ENCODE measurements at places on chromosomes 7 and 10.
A peak's percentile ranks its signal among the peaks of the same experiment; 100 is the strongest.

DNA sequence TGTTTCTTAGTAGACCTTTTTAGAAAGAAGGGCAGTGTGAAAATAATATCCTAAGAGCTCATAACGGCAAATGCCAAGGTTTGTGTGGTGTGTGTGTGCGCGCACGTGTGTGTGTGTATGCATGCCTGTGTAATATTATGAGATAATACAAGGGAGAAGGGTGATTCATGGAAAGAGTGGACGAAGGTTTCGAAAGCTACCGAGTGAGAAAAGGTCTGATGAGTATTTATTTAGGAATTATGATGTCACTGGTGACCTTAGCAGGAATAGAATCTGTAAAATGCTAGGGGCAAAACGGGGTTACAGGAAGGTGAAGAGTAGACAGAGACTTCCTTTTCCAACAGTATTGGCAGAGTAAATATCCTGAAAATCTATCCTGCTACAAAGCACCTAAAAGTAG, 107.3 kb downstream of the AHR start:
- peak; percentile 6 for DNase-seq

GRCh38 chr10:96290368-96291133, 13.7 kb upstream of the DNTT start:
- no peak for DNase-seq

DNA sequence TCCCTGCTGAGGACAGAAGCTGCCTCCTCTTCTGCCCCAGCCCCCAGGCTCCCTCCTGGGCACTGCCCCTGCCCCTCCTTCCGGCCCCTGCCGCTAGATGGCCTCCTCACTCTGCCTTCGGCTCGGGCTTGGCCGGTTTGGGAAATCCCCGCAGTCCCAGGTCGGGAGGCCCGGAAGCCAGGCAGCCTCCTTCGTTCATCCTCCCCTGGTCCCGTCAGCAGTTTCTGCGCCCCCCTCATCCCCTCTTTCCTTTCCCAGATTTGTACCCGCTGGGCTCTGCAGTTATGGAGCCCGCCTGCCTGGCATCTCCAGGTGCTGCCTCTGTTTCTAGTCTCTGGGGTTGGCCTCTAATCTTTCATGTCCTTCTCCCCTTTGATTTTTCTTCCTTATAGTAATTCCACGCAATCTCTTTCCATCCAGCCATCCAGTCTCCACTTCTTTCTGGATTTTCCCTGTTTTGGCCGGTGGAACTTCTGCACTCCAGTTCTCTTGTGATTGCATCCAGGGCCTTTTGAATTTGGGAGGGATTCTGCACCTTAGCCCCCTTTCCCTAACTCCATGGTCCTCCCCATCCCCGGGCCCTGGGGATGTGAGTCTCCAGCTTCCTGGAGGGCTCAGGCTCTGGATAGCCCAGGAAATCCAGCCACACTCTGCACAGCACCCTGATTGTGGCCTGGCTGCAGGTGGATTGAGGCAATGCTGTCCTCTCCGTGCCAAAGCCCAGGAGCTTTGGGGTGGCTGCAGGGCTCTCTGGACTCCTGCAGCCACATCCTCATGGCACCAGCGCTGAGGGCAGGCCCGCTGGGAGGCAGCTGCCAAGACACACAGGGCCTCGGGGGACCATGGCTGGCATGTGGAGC, 3.3 kb upstream of the SHH start:
- peak; percentile 95 for DNase-seq

GRCh38 chr10:18178854-18179483, 38.7 kb downstream of the CACNB2 start:
- DNase-seq: no peak

DNA sequence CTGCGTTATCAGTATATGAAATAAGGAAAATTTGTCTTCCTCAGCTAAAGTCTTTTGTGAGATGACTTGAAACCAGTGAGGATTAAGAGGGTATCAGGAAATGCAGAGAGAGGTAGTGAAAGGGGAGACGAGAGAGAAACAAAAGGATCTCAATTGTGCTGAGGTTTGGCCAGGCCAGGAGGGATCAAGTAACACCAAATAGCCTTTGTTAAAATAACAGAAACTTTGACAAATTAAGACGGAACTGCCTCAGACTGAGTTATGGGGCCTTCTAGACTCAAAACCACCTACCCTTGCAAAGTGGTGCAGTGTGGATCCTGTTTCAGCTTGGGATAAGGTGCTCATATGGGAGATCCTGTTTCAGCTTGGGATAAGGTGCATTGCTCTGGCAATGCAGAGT, 263.1 kb downstream of the CREB5 start:
- DNase-seq: no peak

DNA sequence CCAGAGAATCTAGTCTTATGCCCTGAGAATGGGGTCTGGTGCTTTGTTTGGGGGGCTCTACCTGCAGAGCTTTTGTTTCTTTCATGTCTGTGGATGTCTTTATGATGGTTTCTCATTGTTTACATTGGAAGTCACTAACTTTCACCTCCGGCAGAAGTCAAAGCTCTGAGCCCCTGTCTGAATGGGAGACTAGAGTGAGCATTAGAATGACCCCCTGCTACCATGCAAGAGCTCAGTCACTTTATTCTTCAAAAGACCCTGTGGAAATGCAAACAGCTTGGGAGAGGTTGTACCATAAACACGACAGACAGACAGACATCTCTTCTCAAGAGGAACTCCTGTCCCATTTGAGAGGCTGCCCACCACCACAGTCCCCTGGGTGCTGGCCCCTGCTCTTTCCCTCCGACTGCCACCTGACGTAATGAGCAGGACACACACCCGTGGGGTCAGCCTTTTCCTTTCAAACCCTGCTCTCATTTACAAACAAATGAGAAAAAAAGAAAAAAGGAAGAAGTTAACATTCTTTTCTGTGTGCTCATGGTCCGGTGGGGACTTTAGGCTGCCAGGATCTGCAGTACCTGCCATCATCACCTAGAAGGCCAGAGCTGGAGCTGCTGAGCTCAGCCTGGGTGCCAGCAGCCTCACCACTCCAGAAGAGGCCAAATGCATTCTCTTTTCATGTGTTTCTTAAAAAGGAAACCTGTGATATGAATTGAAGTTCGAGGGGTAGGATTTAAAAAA, 91.6 kb downstream of the FZD1 start:
- no peak for DNase-seq

- DNase-seq: no peak
Measured at GRCh38 chr10:122123186-122123585, 134.2 kb downstream of the TACC2 start.

- no peak for DNase-seq
Measured at GRCh38 chr10:48682265-48682664, 2.4 kb upstream of the WDFY4 start.

GRCh38 chr10:123666318-123667236, at the start of gene GPR26:
TSS of gene GPR26 (plus strand) at chr10:123666355. CDS start at chr10:123666408, 53 bp downstream.
- DNase-seq: no peak

- DNase-seq: no peak
Measured at GRCh38 chr10:102646610-102647442, 2.5 kb downstream of the TRIM8 start.

DNA sequence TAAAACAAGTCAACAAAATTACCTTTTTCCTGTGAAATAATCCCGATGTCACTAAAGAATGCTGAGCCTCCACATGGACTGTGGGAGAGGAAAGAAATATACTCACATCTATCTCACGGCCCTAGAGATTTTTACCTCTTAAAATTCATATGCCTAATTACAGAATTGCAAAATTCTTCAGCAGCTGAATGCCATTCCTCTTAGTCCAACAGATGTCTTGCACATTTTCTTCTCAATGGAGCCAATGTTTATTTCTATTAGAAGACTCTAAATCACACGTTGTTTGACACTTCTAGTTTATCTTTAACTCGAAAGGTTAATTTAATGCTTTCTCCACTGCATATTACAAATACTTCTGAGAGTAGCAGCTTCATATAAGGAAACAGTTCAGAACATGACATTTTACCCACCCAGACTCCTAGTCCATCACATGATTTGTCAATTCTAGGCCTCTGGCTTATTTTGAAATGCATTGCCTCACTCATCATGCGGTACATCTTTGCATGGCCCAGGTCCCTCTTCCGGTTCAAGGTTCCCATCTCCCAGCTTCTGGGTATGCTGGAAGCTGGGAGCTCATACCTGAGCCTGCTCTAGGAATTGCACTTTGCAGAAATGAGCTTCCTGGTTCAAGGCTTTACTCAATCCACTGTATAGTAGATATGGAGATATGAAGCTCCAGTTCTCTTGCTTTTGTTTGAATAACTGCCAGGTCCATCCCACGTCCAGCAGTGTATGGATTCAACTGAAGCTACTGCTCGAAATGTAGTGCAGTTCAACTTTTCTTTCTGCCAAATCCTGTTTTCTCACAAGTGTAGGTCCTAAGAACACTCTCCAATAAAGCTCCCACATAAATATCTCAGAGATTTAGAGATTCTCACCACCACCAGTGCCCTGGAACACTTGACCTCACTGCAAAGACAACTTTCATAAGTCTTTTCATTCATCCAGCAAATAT, 306.2 kb downstream of the GPR37 start:
- DNase-seq: peak; percentile 22

GRCh38 chr10:70122742-70123141, 9.9 kb downstream of the AIFM2 start:
- DNase-seq: no peak

DNA sequence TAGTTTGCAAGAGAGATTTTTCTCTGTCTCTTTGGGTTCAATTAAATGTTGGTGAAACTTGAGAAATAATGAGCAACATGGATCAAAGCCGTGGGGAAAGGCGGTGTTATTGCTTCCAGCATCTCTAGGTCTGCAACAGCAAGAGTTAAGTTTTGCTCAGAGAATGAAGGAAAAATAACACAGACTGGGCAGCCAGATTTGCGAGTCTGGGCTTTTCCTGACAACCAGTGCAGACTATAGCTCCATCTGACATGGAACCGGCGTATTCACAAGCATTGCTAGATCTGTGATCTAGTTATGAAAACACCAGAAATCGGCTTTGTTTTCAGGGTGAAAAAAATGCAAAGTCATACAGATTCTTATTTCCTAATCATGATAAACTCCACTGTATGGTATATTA, 110.4 kb downstream of the CAMK1D start:
- no peak for DNase-seq

DNA sequence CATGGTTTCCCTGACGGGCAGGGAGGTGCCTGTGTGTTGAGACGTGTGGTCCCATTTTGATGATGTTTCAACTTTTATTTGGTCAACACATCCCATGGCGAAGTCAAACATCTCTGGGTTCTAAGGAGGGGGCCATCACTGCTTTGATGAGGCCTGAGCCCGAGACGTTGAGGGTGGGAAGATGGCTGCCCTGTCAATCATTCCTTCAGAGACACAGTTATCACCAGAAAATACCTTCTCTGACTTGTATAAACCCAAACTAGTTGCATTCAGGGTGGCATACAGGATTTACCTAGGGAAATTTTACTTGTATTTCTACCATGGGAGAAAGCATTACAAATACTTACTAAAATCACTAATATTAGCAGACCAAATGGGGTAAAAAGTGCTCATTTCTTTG, 64.6 kb downstream of the VOPP1 start:
- DNase-seq: no peak

DNA sequence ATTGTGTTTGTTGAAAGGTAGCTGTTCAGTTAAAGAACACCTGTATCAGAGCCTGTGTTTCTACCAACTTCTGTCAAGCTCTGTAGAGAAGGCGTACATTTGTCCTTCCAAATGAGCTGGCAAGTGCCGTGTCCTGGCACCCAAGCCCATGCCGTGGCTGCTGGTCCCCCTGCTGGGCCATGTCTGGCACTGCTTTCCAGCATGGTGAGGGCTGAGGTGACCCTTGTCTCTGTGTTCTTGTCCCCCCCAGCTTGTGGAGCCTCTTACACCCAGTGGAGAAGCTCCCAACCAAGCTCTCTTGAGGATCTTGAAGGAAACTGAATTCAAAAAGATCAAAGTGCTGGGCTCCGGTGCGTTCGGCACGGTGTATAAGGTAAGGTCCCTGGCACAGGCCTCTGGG, 154.9 kb downstream of the EGFR start:
- DNase-seq: no peak

DNA sequence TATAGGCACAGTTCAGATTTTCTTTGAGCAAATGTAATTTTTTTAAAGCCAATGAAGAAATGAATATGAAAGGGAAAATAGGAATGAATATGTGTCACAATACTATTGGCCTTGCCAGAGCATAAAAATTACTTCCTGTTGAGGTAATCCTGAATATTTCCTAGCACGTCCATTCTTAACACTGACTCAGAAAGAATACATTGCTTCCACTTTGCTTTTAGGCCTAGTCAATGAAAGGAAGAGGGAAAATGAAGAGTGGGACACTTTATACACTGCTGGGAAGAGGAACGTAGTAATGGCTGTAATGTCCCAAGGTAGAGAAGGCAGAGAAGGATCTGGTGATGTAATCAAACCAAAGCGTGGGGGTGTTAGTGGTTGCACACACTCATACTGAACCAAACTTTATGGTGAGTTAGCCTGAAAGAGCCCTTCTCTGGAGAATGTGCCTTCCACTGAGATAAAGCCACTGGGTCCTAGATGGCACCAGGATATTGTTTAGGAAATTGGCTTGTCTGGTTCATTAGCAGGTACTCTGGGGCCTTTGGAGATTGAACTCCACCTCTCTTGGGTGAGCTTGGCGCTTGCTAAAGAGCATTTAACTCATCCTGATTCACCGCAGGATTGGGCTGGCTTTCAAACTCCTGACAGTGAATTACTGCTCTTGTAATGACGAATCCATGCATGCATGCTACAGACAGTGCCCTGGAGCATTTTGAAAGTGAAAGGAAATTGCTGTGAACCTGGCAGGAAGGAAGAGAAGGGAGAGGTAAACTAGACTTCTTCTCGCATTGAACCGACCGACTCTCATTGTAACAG, 254.9 kb downstream of the KIAA1217 start:
- DNase-seq: no peak

- DNase-seq: peak; percentile 33
Measured at GRCh38 chr7:131057015-131057793, 270.5 kb upstream of the MKLN1 start.

- no peak for DNase-seq
Measured at GRCh38 chr7:26898891-26899290, 34.5 kb upstream of the SKAP2 start.

- no peak for DNase-seq
Measured at GRCh38 chr10:110456046-110456445, 41.7 kb upstream of the DUSP5 start.

DNA sequence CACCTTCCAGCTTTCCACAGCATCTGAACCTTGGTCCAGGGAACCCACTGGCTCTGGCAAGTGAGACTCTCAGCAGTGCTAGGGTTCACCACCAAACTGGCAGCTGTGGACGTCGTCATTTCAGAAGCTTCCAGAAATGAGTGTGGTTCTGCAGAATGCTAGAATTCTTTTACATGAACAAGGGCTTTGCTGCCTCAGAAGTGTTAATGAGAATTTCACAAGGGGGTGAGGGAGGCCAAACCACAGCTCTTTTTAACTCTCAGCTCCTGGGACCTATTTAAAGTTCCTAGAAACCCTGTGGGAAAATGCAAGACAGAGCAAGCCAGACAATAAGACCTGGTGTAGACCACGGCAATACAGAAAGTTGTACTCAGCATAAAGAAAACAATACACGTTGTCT, 129.3 kb upstream of the BET1 start:
- no peak for DNase-seq

- DNase-seq: no peak
Measured at GRCh38 chr7:74430961-74431466, 22.7 kb upstream of the GTF2IRD1 start.

Measured in HuH-7 (cell line).